Activated CD8-positive, alpha-beta memory T cell treated with anti-CD3 and anti-CD28 coated beads for 1 hour (primary cell): ENCODE measurements at places on chromosomes 5 and 9.

DNA sequence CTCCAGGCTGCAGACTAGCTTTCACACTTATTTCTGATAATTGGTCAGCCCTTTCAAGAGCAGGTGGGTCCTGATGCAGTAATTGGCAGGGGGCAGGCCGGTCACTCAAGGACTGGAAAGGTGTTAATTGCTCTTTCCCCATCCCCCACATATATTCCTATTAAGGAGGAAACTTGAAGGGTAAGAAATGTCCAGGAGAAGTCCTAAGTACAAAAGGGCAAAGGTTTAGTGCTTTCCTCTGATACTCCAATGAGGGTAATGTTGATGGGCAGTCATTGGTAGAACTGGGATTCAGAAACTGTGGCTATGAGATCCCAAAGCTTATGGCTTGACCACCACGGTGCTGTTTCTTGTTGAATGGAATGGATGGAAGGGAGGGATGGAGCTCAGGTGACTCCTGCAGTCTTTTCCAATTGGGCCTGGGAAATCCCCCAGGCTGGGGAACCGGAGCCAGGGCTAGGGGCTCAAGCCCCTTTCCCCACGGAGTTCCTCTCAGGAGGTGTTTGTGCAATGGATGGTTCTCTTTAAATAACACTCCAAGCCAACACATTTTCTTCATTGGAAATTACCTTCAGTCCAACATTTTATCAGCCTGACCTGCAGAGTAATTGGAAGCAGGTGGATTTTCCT is 103.2 kb upstream of the ALDH1B1 start:
- no peak for DNase-seq

DNA sequence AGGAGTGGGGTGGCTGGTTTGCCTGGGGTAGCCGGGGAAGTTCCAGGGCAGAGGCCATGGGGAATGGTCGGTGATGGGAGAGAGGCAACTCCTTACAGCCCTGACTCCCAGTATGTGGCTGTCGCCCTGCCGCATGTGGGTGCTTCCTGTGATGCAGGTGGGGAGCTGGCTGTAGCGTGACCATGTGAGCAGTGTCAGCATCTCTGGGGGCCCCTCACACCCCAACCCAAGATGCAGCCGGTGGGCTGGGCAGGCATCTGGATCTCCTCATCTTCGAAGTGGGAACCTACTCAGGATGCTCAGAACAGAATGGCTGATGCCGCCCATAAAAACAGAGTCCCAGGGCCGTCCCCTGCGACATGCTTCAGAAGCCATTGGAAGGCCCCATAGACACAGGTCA is 45.0 kb downstream of the BARX1 start:
- DNase-seq = no peak

DNA sequence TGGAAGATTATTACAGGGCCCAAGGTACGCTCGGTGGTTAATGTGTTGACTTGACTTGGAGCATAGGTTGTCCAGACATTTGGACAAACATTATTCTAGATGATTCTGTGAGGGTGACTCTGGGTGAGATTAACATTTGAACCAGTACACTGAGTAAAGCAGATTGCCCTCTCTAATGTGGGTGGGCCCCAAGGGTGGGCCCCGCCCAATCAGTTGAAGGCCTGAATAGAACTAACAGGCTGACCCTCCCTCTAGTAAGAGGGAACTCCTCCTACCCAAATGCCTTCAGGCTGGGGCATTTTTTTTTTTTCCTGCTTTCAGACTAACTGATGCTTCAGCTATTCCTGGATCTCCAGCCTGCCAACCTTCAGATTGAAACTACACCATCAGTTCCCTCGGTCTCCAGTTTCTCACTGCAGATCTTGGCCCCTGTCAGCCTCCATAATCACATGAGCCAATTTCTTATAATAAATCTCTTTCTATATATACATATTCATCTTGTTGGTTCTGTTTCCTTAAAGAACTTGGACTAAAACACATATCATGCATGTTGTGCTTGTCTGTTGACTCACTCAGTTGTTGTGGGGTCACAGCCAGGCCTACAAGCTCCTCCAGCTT is 338.1 kb upstream of the BRINP1 start:
- DNase-seq = no peak

- no peak for DNase-seq
These were observed 1.3 kb downstream of the STOM start for GRCh38 chr9:121368745-121369144.

DNA sequence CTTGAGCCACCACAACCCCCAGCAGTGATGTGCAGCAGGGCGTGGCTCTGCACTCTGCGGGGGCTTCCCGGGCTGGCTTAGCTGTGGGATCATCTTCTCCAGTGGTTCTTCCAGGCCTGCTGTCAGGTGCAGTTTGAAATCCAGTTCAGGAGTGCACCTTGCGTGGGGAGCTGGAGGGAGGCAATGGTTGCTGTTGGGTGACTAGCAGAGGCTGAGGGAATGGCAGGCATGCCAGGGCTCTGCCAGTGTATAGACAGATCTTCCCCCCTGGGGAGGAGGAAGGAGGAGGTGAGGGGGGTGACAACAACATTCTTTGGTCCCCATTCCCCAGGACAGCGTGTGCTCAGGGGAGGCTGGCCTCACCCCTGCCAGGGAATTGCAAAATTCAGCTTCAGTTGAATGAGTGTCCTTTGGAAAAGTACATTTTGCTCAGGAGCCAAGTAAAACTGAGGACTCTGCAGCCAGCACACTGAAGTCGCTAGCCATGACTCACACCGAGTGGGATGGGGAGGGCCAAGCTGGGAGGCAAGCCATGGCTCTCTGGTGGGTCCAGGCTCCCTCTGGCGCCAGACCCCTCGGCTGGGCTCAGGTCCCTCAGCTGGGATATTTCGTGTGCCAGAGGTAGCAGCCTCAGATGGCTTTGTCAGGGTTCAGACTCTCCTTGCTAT is 35.0 kb downstream of the ERGIC1 start:
- no peak for DNase-seq

GRCh38 chr9:3288686-3289085 is 237.1 kb downstream of the RFX3 start:
- DNase-seq = no peak
